ENCODE measurements at places on chromosomes 4 and X. TPM values are rescaled to one million over a fixed set of nuclear protein-coding genes. Genes with fewer than 3 reads are reported as not detected.

The SASH3 gene
- total RNA-seq: 116 TPM

The DGAT2L6 gene
- total RNA-seq: not detected

The VAMP7 gene
- total RNA-seq: 20.0 TPM

The DUSP21 gene
- total RNA-seq: not detected

The PPP1R2C gene
- total RNA-seq: not detected

The FRYL gene
- total RNA-seq: 104 TPM

- no peak overlapping the region for H3K4me3 ChIP-seq
- H3K36me3 ChIP-seq: peaks cover 7% of the 10 kb centered on the region
- DNase-seq: no peak
- H3K4me1 ChIP-seq: peaks cover 10% of the 10 kb centered on the region
Measured at GRCh38 chr4:150874338-150875226, 140.5 kb downstream of the LRBA start.

DNA sequence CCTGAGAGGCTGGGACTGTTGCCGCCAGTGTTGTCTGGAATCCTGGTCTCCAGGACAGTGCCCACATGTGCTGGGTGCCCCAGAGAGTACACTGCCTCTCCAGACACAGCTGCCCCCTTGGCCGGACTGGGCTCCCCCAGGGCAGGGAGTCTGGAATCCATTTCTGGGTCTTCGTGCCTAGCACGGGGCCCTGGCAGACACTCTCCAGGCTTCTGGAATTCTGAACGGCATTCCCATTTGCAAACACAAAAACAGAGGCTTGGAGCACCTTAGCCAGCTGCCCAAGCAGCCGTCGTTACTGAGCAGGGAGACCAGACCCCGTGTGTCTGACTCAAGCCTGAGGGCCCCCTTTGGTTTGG, 20.8 kb downstream of the HMX1 start:
- H3K27me3 ChIP-seq: peaks cover 17% of the 10 kb centered on the region
- peaks cover 2% of the 10 kb centered on the region for H3K4me1 ChIP-seq
- no peak overlapping the region for H3K27ac ChIP-seq
- no peak overlapping the region for H3K4me3 ChIP-seq
- no peak for DNase-seq

- H3K4me3 ChIP-seq: no peak overlapping the region
- H3K36me3 ChIP-seq: no peaks in the 10 kb centered on the region
- no peaks in the 10 kb centered on the region for H3K27me3 ChIP-seq
- no peak for DNase-seq
- no peaks in the 10 kb centered on the region for H3K4me1 ChIP-seq
Measured at GRCh38 chr4:84944947-84945346, 21.5 kb downstream of the WDFY3 start.

GRCh38 chrX:69146739-69147138, 18.5 kb downstream of the PJA1 start:
- no peak overlapping the region for H3K4me3 ChIP-seq
- no peaks in the 10 kb centered on the region for H3K36me3 ChIP-seq
- H3K27ac ChIP-seq: no peak overlapping the region
- DNase-seq: no peak

- H3K4me1 ChIP-seq: no peaks in the 10 kb centered on the region
- no peak overlapping the region for H3K4me3 ChIP-seq
- no peaks in the 10 kb centered on the region for H3K27me3 ChIP-seq
- H3K27ac ChIP-seq: no peak overlapping the region
Measured at GRCh38 chr4:88674979-88675378, 22.6 kb downstream of the NAP1L5 start.

DNA sequence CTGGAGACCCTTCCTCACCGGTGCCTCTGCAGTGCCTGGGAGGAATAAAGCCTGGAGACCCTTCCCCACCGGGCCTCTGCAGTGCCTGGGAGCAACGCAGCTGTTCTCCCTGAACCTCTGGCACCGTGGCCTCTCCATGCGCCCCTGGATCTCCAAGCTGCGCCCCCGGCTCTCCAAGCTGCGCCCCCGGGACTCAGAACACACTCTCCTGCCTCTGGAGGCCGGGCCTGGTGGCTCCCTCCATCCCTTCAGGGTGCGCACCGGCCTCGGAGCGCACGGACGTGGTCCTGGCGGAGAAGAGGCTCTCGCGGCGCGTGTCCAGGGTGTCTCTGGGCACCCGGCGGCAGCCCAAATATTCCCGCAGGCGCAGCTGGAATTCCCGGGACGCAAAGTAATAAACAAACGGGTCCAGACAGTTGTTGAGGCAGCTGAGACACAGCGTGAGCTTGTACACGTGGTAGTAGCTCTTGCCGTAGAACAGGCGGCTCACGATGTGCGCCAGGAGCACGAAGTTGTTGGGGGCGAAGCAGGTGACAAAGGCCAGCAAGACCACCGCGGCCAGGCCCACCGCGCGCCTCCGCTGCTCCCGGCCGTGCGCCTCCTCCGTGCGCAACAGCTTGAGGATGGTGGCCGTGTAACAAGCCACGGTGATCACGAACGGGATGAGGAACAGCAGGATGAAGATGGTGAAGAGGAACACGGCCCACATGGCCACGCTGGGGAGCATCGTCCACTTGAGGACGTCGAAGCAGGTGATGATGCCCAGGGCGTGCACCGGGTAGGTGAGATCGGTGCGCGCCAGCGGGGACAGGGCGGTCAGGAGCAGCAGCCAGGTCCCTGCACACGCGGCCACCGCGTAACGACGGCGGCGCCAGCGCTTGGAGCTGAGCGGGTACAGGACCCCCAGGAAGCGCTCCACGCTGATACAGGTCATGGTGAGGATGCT, 12.8 kb upstream of the ASMTL start:
- no peaks in the 10 kb centered on the region for H3K27me3 ChIP-seq
- H3K27ac ChIP-seq: no peak overlapping the region
- H3K36me3 ChIP-seq: peaks cover 5% of the 10 kb centered on the region
- H3K4me3 ChIP-seq: peak overlapping the region; percentile 90
- H3K4me1 ChIP-seq: peaks cover 61% of the 10 kb centered on the region

GRCh38 chr4:139919004-139919403, 235.0 kb downstream of the MAML3 start:
- H3K27ac ChIP-seq: no peak overlapping the region
- no peaks in the 10 kb centered on the region for H3K4me1 ChIP-seq
- DNase-seq: no peak
- H3K27me3 ChIP-seq: peaks cover 46% of the 10 kb centered on the region
- H3K4me3 ChIP-seq: no peak overlapping the region
- H3K36me3 ChIP-seq: no peaks in the 10 kb centered on the region

DNA sequence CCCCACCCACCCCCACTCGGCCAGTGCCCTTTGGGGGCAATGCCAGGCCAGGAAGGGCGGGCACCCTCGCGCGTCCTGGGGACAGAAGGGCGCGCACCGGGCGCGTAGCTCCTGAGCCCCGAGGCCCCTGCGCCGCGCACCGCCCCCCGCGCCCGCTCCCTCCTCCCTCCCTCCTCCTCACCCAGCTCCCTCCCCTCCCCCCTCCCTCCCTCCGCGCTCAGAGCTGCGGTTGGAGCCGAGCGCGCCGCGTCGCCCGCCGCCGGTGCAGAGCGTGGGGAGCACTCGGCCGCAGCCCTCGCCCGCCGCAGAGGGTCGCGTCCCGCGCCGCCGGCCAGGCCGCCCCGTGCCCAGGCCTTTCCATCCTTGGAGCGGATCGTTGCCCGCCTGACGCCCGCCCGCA, at the start of gene ATP2B3:
Gene ATP2B3 (plus strand): TSS at position 220 of the 400 bp plus-strand sequence. CDS start 18,606 bp downstream, outside the sequence.
- no peak within 1 kb of the TSS for H3K27ac ChIP-seq
- peaks cover 4% of the 10 kb centered on the region for H3K4me1 ChIP-seq
- no peak for DNase-seq
- H3K36me3 ChIP-seq: peaks cover 3% of the 10 kb centered on the region
- H3K27me3 ChIP-seq: peaks cover 18% of the 10 kb centered on the region

DNA sequence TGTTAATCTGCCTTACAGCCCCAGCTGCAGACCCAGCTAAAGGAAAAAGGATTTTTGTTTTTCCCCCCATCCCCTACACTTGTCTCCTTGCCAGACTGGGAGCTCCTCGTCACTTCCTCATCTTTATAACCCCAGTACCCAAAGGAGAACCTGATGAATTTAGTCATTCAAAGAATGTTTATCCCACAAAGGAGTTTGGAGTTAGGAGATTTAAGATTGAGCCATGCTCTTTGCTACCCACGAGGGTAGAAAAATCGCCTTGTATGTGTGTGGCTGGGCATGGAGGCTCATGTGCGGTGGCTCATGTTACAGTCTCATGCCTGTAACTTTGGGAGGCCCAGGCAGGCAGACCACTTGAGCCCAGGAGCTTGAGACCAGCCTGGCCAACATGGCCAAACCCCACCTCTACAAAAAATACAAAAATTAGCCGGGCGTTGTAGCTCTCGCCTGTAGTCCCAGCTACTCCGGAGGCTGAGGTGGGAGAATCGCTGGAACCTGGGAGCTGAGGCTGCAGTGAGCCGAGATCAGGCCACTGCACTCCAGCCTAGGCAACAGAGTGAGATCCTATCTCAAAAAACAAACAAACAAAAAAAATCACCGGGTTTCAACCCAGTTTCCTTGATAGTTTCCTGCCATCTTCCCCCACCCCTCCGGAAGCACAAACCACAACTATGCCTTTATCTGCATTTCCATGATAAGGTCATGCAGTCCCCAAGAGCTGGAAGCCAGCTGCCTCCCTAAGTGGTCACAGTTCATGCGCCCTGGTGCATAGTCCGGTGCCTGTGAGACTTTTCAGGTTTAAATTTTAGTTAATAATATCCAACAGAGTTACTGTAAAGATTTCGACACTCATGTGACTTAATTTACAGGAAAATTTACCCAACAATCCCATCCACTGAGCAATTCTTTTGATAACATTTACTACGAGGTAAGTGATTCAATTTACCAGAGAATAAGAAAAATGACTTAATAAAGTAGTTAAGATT, 1.5 kb downstream of the CFAP97 start:
- H3K4me3 ChIP-seq: peak overlapping the region; percentile 97
- no peaks in the 10 kb centered on the region for H3K36me3 ChIP-seq
- no peaks in the 10 kb centered on the region for H3K27me3 ChIP-seq
- peak overlapping the region; percentile 99 for H3K27ac ChIP-seq
- peaks cover 45% of the 10 kb centered on the region for H3K4me1 ChIP-seq

GRCh38 chr4:87950493-87950892, 25.0 kb upstream of the SPP1 start:
- H3K4me3 ChIP-seq: no peak overlapping the region
- peaks cover 51% of the 10 kb centered on the region for H3K27me3 ChIP-seq

GRCh38 chr4:18180892-18181291, 159.3 kb upstream of the LCORL start:
- no peaks in the 10 kb centered on the region for H3K36me3 ChIP-seq
- H3K27me3 ChIP-seq: peaks cover 21% of the 10 kb centered on the region
- no peak overlapping the region for H3K4me3 ChIP-seq
- DNase-seq: no peak

DNA sequence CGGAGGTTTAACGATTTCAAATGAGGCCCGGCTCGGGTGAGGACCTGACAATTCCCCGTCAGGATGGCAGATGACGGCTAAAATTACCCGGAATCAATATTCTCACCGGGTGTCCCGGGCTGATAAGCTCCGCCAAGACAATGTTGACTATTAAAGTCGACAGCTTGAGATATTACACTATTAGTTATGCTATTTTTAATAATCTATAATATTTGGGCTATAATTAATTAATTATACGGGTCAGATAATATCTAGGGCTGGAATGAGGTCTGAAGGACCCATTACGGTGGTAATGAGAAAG, 9.4 kb upstream of the NKX1-1 start:
- H3K36me3 ChIP-seq: peaks cover 4% of the 10 kb centered on the region
- no peak for DNase-seq
- H3K27ac ChIP-seq: no peak overlapping the region
- peaks cover 6% of the 10 kb centered on the region for H3K4me1 ChIP-seq
- H3K27me3 ChIP-seq: peaks cover 61% of the 10 kb centered on the region

DNA sequence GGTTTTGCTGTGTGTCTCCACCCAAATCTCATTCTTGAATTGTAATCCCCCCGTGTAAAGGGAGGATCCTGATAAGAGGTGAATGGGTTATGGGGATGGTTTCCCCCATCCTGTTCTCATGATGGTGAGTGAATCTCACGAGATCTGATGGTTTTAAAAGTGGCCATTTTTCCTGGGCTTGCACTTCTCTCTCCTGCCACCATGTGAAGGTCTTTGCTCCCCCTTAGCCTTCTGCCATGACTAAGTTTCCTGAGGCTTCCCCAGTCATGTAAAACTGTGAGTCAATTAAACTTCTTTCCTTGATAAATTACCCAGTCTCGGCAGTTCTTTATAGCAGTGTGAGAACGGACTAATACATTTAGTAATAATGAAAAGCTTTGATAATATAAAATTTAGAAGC, 46.9 kb downstream of the ANTXR2 start:
- no peak overlapping the region for H3K4me3 ChIP-seq
- peaks cover 11% of the 10 kb centered on the region for H3K36me3 ChIP-seq
- H3K4me1 ChIP-seq: peaks cover 11% of the 10 kb centered on the region
- no peaks in the 10 kb centered on the region for H3K27me3 ChIP-seq

GRCh38 chr4:165481053-165481835, 102.4 kb downstream of the CPE start:
- no peak for DNase-seq
- H3K4me3 ChIP-seq: no peak overlapping the region
- H3K4me1 ChIP-seq: no peaks in the 10 kb centered on the region

DNA sequence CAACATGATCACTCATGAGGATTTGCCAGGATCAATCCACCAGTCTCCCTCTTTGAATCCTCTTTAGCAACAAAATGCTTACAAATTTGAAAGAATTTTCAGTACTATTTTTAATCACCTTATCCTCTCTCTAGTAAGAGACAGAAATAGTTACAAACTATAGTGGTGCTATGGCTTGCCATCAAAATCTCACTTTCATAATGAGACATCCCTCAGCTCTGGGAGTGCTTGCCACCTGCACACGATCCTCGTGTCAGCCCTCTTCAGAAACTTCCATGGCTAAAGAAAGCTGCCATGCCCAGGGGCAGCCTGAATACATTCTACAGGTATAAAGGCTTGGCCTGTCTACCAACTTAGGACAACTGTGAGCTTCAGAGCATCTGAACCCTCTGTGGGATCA, 5.1 kb upstream of the DHX15 start:
- no peaks in the 10 kb centered on the region for H3K36me3 ChIP-seq
- no peak for DNase-seq
- H3K27me3 ChIP-seq: no peaks in the 10 kb centered on the region
- no peak overlapping the region for H3K27ac ChIP-seq
